Spleen (tissue), 13 donors: ENCODE measurements at places on chromosomes 7 and 10.

- DNase-seq: no peak
Measured at GRCh38 chr10:9636216-9636615, 1381.5 kb upstream of the CELF2 start.

- no peak for DNase-seq
Measured at GRCh38 chr7:28161331-28161730, 19.3 kb downstream of the JAZF1 start.

DNA sequence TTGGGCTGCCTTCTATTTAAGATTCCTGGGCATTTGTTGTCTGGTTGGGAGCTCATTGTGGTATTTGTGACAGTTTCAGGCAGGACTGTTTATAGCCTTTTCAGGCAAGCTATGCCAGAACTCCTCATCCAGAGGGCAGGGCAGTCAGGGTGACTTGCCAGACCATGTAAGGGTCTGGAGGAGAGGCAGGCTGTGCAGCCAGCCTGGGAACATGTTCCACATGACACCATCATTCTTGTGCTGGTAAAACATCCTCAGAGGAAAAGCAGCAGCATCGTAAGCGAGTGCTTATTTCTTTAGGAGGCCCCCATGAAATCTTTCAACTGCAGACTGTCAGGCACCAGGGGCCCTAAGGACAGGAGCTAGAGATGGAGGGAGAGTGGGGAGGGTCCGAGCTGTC, 44.0 kb upstream of the SORBS1 start:
- no peak for DNase-seq

DNA sequence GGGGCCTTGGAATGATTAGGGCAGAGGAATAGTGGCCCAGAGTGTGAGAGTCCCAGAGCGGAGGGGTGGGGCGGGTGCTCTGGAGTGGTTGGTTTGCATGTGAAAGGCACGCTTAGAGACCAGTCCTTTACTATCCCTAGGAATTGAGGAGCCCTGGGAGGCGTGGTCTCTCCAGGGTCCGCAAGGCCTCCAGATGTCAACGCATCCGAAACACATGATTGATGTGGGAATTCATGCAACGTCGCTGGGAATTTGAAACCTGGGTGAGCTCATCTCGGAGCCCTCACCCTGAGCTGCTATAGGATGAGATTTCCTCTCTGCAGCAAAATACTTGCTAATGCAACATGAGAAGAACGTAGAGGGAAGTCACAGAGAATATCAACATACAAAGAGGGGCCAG, 51.2 kb downstream of the NPTX2 start:
- peak; percentile 18 for DNase-seq

GRCh38 chr7:105261689-105262088, 127.0 kb downstream of the SRPK2 start:
- no peak for DNase-seq

DNA sequence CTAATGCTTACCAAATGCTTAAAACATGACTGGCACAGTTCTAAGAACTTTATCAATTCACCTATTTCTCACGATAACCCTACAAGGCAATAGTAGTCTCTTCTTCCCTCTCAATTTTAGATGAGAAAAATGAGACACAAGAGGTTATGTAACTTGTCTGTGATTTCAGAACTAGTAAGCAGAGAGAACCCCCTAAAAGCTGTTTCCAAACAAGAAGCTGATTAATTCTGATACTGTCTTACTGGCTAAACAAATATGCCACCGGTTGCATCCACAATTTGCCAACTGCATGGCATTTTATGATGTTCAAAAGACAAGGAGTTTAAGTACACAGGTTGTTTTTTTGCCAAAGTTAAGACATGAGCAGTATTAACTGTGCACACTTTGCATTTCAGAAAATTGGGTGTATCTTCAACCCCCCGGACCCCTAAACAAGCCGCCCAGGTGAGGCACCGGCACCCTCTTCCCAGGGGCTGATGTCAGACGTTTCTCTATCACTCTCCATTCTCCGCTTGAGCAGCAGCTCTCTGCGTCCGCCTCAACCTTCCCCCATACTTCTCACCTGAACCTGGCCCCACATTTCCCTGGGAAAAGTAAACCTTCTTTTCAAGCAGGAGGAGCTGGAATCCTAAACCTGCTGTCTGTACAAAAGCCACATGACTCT, 21.7 kb downstream of the RSU1 start:
- DNase-seq: no peak

DNA sequence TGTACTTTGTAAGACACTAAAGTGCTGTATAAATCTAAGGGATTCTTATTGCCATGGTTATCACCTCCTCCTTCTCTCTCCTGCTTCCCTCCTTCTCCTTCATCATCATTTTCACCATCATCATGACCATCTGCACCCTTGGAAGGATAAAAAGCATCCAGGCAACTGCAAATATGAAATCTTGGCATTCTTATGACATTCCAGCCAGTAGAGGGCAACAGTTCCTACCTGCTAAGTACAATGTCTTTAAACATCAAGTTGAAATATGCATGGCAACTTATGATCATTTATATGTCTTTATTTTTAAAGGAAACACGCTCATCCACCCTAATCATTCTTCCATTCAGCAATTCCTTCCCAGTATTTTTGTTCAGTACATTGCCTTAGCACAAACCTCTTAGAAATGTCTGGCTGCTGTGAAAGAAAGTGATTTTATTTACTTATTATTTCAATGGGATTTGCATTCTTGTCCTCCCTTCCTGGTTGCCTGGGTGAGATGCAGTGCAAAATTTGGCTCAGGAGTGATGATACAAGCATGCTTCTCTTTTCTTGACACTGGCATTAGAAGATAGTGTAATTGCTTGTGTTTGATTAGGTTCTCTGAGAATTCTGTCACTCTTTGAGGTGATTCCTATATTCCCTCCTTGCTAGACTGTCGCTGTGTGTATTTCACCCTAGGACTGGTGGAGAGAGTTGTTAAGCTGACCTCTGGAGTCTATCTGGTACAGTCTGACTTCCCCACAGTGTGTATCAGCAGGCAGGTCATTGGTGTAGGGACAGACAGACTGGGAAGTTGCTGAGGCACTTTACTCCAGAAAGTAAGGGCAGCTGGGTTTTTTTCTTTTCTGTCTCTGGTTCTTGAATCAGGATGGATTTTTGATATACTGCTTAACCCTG, 188.5 kb upstream of the BMPER start:
- no peak for DNase-seq

- no peak for DNase-seq
Measured at GRCh38 chr7:80411621-80412020, 100.2 kb downstream of the GNAT3 start.
